ENCODE measurements at places on chromosomes 4 and X. TPM values are rescaled to one million over a fixed set of nuclear protein-coding genes. Genes with fewer than 3 reads are reported as not detected.

THAP6 gene
- total RNA-seq, result 5.5 TPM

VCX3A gene
- total RNA-seq, result not detected

ACTRT1 gene
- total RNA-seq, result not detected

ARMCX2 gene
- total RNA-seq, result not detected

F11 gene
- total RNA-seq, result not detected

ASB12 gene
- total RNA-seq, result not detected

TMEM47 gene
- 1.5 TPM for total RNA-seq

ARHGAP10 gene
- 15.5 TPM for total RNA-seq

LDB2 gene
- total RNA-seq, result not detected

CTSO gene
- 0.89 TPM for total RNA-seq

ZMAT1 gene
- not detected for total RNA-seq

HELT gene
- not detected for total RNA-seq

AADAT gene
- 9.6 TPM for total RNA-seq

PAK3 gene
- 0.02 TPM for total RNA-seq

KCND1 gene
- 0.70 TPM for total RNA-seq

REELD1 gene
- not detected for total RNA-seq

SPINK2 gene
- not detected for total RNA-seq

DCTD gene
- 76.1 TPM for total RNA-seq

PAGE5 gene
- not detected for total RNA-seq

HTR2C gene
- not detected for total RNA-seq

MSX1 gene
- 9.2 TPM for total RNA-seq

WDR17 gene
- total RNA-seq, result 1.8 TPM

JADE3 gene
- total RNA-seq, result 11.3 TPM

SLC38A5 gene
- total RNA-seq, result 0.14 TPM

SULT1B1 gene
- not detected for total RNA-seq

STOX2 gene
- 3.1 TPM for total RNA-seq

FMR1NB gene
- total RNA-seq, result not detected

HDAC6 gene
- 31.8 TPM for total RNA-seq

TCEAL6 gene
- not detected for total RNA-seq

SLC10A6 gene
- not detected for total RNA-seq

FAM9C gene
- not detected for total RNA-seq

POU3F4 gene
- not detected for total RNA-seq

PPEF2 gene
- not detected for total RNA-seq

STK32B gene
- total RNA-seq, result 15.9 TPM

FAM193A gene
- 9.9 TPM for total RNA-seq

NFXL1 gene
- 4.5 TPM for total RNA-seq

PLP1 gene
- not detected for total RNA-seq

ABLIM2 gene
- 7.6 TPM for total RNA-seq

ZNF185 gene
- 6.6 TPM for total RNA-seq

PWWP3B gene
- not detected for total RNA-seq

FANCB gene
- 3.1 TPM for total RNA-seq

TTC29 gene
- total RNA-seq, result not detected

GPAT3 gene
- 32.8 TPM for total RNA-seq

RHOXF1 gene
- not detected for total RNA-seq
